Sigmoid colon (tissue), 7 donors: ENCODE measurements at places on chromosomes 1 and 21. TPM values are rescaled to one million over a fixed set of nuclear protein-coding genes. Genes with fewer than 3 reads are reported as not detected.

PRELP gene
- total RNA-seq = 133 TPM

GRCh38 chr21:45420061-45421041 lies 15.4 kb downstream of the COL18A1 start:
- H3K4me3 ChIP-seq = no peak overlapping the region
- H3K4me1 ChIP-seq = no peaks in the 10 kb centered on the region
- peak overlapping the region; percentile 34 for H3K27ac ChIP-seq
- H3K36me3 ChIP-seq = no peaks in the 10 kb centered on the region

- no peaks in the 10 kb centered on the region for H3K27me3 ChIP-seq
- no peaks in the 10 kb centered on the region for H3K36me3 ChIP-seq
- DNase-seq = no peak
- no peak overlapping the region for H3K4me3 ChIP-seq
Measured at GRCh38 chr1:112904071-112904830, 51.7 kb downstream of the SLC16A1 start.

DNA sequence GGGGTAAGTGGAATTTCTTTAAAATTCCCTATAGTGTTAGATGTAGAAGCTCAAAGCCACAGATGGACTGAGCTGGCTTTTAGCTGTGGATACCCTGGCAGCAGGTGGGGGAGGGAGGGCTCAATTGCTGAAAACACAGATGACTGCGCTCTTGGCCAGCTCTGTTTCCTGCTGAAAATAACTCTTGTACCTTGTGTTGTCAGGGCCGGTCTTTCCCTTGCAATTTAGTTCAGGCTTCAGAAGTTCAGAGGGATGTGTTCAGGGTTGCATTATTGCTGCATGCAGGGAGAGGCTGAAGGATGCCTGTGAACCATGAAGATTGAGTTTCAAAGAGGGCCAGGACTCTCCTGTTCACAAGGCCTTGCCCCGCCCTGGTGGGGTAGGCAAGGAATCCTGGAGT lies 58.1 kb upstream of the GCLM start:
- no peaks in the 10 kb centered on the region for H3K4me1 ChIP-seq
- H3K27ac ChIP-seq = no peak overlapping the region
- H3K36me3 ChIP-seq = no peaks in the 10 kb centered on the region
- no peaks in the 10 kb centered on the region for H3K27me3 ChIP-seq
- no peak overlapping the region for H3K4me3 ChIP-seq

DNA sequence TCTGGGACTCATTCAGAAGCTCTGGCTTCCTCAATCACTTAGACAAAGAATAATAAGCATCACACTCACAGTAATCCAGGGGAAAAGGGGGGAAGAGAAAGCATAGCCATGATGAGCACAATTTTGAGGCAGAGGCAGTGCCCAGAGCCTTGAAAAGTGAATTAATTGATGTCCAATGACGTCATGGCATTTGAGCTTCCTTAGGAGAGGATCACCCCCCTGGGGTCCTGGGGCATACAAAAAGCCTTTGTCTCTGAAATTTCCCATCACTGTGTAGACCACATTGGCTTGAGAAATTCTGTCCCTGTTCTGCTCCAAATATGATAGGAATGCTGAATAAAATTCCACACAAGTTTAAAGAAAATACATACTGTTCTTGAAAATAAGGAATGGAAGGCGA lies 84.3 kb upstream of the COA6 start:
- no peak overlapping the region for H3K4me3 ChIP-seq
- no peaks in the 10 kb centered on the region for H3K36me3 ChIP-seq
- no peaks in the 10 kb centered on the region for H3K27me3 ChIP-seq
- H3K27ac ChIP-seq = no peak overlapping the region
- no peak for DNase-seq
- no peaks in the 10 kb centered on the region for H3K4me1 ChIP-seq

GRCh38 chr1:245650441-245650960 lies 495.7 kb downstream of the KIF26B start:
- no peaks in the 10 kb centered on the region for H3K27me3 ChIP-seq
- no peak overlapping the region for H3K27ac ChIP-seq
- no peaks in the 10 kb centered on the region for H3K36me3 ChIP-seq
- no peak for DNase-seq
- no peak overlapping the region for H3K4me3 ChIP-seq

- H3K27me3 ChIP-seq = peaks cover 86% of the 10 kb centered on the region
- H3K4me3 ChIP-seq = no peak overlapping the region
Measured at GRCh38 chr21:44708866-44709425, 2.4 kb downstream of the TSPEAR start.

ICOSLG gene
- 0.27 TPM for total RNA-seq

GRCh38 chr1:25695771-25696311 lies 79.2 kb downstream of the MAN1C1 start:
- DNase-seq = peak; percentile 71
- no peaks in the 10 kb centered on the region for H3K4me1 ChIP-seq
- H3K27me3 ChIP-seq = no peaks in the 10 kb centered on the region
- H3K4me3 ChIP-seq = no peak overlapping the region
- no peaks in the 10 kb centered on the region for H3K36me3 ChIP-seq

GRCh38 chr1:192914696-192915095 lies 105.9 kb downstream of the RGS2 start:
- no peak overlapping the region for H3K4me3 ChIP-seq
- no peak for DNase-seq
- H3K27ac ChIP-seq = peak overlapping the region; percentile 65
- no peaks in the 10 kb centered on the region for H3K4me1 ChIP-seq
- H3K27me3 ChIP-seq = no peaks in the 10 kb centered on the region

DNA sequence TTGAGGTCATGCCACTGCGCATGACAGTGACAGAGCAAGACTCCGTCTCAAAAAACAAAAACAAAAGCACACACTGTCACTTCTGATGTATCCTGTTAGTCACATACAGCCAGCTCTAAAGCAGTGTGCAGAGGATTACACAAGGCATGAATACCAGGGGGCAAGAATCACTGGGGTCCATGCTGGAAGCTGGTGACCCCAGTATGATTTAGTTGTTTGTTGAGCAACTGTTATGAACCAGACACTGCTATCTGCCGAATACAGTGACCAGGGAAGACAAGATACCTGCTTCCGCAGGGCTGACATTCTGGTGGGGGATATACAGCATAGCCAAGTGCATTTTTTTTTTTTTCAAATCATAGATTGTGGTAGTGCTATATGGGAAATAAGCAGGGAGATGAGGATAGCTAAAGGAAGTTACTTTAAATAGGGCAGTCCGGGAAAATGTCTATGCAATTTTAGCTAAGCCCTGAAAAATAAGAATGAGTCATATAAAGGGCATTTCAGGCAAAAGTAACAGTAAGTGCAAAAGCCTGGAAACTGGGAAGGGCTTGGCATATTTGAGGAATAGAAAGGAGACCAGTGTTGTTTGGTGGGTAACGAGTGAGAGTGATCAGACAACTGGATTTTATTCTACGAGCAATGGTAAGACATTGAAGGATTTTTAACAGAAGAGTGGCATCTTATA lies 69.7 kb downstream of the ADSS2 start:
- H3K36me3 ChIP-seq = no peaks in the 10 kb centered on the region
- H3K4me1 ChIP-seq = no peaks in the 10 kb centered on the region
- H3K27me3 ChIP-seq = no peaks in the 10 kb centered on the region
- no peak overlapping the region for H3K27ac ChIP-seq
- H3K4me3 ChIP-seq = no peak overlapping the region

GRCh38 chr1:56139836-56140235 lies 439.5 kb downstream of the PLPP3 start:
- H3K36me3 ChIP-seq = no peaks in the 10 kb centered on the region
- H3K4me3 ChIP-seq = no peak overlapping the region
- peaks cover 15% of the 10 kb centered on the region for H3K4me1 ChIP-seq
- H3K27ac ChIP-seq = no peak overlapping the region

LCE1D gene
- not detected for total RNA-seq

DNA sequence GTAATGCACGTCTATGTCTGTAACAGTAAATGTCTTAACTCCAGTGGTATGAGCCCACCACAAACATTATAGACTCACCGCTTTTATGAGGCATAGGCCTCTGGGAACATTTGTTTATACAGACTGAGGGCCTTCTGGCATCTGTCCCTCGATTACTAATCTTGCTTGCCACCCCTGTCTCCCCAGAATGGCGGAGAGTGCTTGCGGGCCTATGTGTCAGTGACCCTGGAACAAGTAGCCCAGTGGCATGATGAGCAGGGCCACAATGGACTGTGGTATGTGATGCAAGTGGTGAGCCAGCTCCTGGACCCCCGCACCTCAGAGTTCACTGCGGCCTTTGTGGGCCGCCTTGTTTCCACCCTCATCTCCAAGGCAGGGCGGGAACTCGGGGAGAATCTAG lies 18.3 kb upstream of the SHISA4 start:
- no peaks in the 10 kb centered on the region for H3K4me1 ChIP-seq
- H3K4me3 ChIP-seq = no peak overlapping the region
- H3K36me3 ChIP-seq = peaks cover 99% of the 10 kb centered on the region
- H3K27me3 ChIP-seq = no peaks in the 10 kb centered on the region

FTCD gene
- not detected for total RNA-seq

GRCh38 chr21:25039461-25040380 lies 567.6 kb downstream of the MRPL39 start:
- no peak overlapping the region for H3K4me3 ChIP-seq
- no peaks in the 10 kb centered on the region for H3K4me1 ChIP-seq
- H3K27me3 ChIP-seq = no peaks in the 10 kb centered on the region
- H3K27ac ChIP-seq = no peak overlapping the region

DNA sequence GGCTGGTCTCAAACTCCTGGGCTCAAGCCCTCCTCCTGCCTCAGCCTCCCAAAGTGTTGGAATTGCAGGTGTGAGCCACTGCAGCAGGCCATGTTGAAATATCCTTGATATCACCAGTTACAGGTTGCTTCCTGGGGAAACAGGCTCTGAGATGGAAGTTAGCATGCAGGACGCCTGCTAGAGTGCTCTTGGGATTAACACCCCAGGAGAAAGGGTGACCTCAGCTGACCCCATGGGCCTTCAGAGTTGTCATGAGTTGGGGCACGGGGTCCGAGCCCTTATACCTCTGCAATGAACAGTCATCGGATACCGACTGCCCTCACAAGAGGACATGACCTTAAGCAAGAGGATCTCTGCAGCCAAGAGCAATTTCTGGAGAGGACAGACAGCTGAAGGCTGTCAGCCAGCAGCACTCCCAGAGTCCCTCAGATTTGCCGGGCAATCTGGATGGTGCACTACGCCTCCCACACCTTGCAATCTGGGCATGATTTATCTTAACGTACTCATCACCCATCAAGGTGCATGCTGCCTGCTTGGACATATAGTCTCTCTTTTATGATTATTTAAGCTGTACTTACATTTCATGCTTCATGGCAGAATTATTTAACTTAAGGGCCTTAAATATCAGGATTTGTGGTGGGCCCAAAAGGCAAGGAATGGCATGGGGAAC lies 134.6 kb downstream of the ADSS2 start:
- H3K36me3 ChIP-seq = no peaks in the 10 kb centered on the region
- no peaks in the 10 kb centered on the region for H3K27me3 ChIP-seq
- no peak for DNase-seq
- H3K4me3 ChIP-seq = no peak overlapping the region
- H3K4me1 ChIP-seq = no peaks in the 10 kb centered on the region
- no peak overlapping the region for H3K27ac ChIP-seq

- peaks cover 24% of the 10 kb centered on the region for H3K4me1 ChIP-seq
- H3K36me3 ChIP-seq = no peaks in the 10 kb centered on the region
- peak overlapping the region; percentile 57 for H3K27ac ChIP-seq
Measured at GRCh38 chr21:45641480-45642035, 2.0 kb upstream of the PCBP3 start.

DNA sequence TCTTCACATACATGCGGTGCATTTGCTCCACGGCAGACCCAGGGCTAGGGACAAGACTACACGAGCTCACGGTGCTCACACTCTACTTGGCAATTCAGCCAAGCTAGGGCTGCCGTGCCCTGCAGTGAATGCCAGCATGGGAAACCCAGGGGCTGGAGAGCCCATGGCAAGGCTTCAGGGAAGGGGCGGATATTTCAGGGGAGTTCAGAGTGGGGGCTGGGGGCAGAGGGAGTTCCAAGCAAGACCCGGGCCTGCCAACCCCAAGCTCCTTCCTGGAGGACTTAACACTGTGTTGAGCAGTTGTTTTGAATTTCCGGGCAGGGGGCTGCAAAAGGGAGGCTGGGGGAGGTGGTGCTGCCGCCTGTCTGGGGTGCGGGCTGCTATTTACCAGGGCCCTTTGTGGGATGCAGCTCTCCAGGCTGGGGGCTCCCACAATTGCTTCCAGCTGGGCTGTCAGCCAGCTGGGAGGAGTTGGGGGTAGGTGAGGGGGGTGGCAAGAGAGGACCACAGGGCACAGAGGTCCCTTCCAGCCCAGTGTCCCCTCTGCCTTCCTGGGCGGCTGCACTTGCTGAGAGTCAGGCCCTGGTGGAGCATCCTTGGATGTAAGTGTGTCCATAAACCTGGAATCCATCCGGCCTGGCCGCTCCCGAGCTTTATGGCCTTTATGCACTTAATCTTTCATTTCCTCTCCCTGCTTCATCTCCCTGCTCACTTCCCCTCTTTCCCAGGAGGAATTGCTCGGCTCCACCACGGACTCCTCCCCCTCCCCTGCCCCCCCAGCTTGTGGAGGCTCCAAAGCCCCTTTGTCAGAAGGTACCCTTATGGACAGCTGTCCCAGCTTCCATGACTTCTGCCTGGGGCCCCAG lies 55.8 kb upstream of the SSBP3 start:
- no peaks in the 10 kb centered on the region for H3K36me3 ChIP-seq
- no peak overlapping the region for H3K27ac ChIP-seq
- peaks cover 29% of the 10 kb centered on the region for H3K4me1 ChIP-seq
- H3K4me3 ChIP-seq = no peak overlapping the region
- DNase-seq = peak; percentile 50
- H3K27me3 ChIP-seq = no peaks in the 10 kb centered on the region

GRCh38 chr1:227987181-227987580 lies 19.6 kb upstream of the WNT3A start:
- no peaks in the 10 kb centered on the region for H3K4me1 ChIP-seq
- no peak overlapping the region for H3K4me3 ChIP-seq
- H3K27ac ChIP-seq = no peak overlapping the region
- peaks cover 4% of the 10 kb centered on the region for H3K27me3 ChIP-seq
- no peak for DNase-seq
- no peaks in the 10 kb centered on the region for H3K36me3 ChIP-seq

DNA sequence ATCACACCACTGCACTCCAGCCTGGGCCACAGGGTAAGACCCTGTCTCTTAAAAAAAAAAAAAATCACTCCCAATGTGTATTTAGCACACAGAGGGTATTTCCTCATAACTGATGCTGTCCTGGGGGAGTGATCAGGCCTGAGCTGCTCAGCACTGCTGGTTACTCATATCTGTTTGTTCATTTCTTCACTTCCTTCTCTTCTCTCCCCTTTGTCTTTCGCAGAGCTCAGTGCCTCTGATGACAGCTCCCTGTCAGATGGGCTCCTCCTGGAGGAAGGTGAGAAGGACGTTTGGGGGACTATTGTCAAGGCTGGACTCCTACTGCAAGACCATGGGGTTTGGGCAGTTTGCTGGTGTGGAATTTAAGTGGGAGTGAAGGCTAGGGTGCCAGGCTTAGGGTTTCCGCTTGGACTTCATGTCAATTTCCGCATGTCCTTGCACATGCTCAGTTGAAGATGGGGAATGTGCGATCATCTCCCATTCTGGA lies 13.0 kb downstream of the INAVA start:
- no peak overlapping the region for H3K4me3 ChIP-seq
- no peak overlapping the region for H3K27ac ChIP-seq
- H3K4me1 ChIP-seq = no peaks in the 10 kb centered on the region
- no peaks in the 10 kb centered on the region for H3K27me3 ChIP-seq

GRCh38 chr21:18986197-18986596 lies 582.6 kb upstream of the TMPRSS15 start:
- H3K4me3 ChIP-seq = peak overlapping the region; percentile 22
- DNase-seq = peak; percentile 73
- H3K4me1 ChIP-seq = peaks cover 19% of the 10 kb centered on the region
- no peak overlapping the region for H3K27ac ChIP-seq

CASZ1 gene
- total RNA-seq = 47.9 TPM
